Heart left ventricle (tissue), 16 donors: ENCODE measurements at places on chromosomes 4 and X.

DNA sequence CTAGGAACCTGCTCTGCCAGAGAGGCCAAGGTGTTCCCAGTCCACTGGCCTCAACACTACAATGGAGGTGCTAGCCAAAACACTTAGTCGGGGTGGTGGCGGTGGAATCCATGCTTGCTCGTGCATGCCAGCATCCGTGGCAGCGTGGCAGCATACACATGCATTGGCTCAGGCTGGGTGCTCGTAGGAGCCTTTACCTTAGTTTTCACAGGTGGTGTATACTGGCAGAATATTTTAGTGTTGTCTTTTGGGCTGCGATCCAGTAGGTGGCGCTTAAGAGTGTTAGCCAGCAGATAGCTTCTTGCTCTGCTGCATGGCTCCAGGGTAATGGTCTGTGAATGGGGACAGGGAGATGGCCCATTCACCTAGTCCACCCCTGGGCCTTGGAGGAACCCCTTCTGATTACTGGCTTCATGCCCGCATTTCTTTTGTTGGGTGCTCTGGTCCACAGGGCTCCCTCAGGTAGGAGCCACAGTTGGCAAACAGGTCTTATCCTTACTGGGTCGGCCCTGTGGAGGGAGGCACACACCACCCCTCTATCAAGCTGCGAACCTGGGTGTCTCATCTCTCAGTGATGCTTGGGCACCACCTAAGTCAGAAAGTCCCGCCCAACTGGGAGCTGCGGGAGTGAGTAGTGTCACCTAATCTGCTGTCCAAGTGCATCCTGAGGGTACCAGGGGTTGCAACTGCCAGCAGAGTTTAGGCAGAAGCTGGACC lies 40.0 kb downstream of the RIPPLY1 start:
- no peak for DNase-seq

DNA sequence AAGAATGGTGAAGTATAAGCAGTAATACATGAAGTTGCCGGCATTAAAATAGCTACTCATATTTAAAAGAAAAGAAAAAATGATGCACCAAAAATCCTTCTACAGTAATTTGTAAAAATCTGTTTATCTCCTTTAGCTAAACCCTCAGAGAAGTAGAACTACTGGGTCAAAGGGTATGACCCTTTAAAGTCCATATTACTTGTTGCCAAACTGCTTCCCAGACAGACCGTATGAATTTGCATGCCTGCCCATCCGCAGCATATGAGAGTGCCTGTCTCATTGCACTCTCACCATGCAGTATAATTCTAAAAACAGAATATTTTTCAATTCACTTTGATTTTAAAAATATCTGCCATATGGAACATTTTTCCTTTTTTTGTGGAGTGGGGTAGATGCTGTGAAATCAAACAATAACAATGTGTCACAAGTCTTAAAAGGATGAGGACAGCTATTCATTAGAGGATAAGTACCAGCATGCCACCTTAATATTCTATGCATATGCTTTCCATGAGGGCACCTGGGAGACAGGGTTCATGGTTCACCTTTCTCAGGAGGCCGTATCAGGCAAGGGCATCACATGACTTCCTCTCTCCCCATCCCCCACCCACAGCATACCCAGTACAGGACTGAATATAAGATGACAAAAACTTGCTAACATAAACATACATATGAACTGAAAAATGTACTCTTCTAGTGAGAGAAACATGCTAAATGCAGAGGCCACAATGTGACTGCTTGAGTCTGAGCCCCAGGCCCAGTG lies 17.8 kb downstream of the ZDHHC9 start:
- DNase-seq, result no peak

GRCh38 chr4:153798420-153798819 lies 9.5 kb upstream of the SFRP2 start:
- DNase-seq, result no peak

DNA sequence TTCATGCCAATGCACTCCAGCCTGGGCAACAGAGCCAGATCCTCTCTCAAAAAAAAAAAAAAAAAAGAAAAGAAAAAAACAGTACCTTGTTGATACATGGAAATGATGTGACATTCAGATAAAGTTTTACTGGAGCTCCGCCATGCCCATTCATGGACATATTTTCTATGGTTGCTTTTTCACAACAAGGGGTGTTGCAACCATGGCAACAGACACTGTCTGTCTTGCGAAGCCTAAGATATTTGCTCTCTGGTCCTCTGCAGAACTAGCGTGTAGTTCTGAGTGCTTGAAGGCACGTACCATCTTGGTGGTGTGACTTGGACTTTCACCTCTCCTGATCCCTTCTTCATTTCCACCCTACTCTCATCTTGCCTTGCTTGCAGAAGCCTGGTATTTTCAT lies 53.2 kb downstream of the TBL1X start:
- no peak for DNase-seq

DNA sequence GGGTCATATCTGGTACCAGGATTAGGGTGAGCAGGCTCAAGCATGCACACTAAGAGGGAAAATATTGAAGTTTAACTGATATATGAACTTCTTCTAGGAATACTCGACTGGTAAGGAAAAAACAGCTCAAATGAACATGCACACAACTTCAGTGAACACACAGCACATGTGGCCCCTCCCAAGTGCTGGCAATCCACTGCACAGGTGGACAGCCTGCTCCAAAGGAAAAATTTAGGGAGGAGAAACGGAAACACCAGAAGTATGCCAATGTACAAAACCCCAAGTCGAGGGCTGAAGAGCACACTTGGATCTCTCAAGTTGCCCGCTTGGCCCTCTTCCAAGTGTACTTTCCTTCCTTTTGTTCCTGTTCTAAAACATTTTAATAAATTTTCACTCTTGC lies 205.0 kb upstream of the FAM47C start:
- no peak for DNase-seq

DNA sequence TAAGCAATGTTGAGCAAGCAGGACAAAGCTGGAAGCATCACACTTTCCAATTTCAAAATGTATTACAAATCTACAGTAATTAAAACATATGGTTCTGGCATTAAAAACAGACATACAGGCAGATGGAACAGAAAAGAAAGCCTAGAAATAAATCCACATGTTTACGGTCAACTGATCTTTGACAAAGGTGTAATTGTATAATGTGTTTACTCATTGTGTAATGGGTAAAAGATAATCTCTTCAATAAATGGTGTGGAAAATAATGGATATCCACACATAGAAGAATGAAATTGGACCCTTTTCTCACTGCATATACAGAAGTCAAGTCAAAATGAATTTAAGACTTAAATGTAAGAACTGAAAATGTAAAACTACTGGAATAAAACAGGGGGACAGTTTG lies 394.2 kb downstream of the ANKRD50 start:
- no peak for DNase-seq

- DNase-seq, result no peak
Measured at GRCh38 chr4:150140774-150141400, 62.6 kb downstream of the DCLK2 start.
